Chondrocyte (in vitro differentiated cells): ENCODE measurements at places on chromosomes 16 and 17. TPM values are rescaled to one million over a fixed set of nuclear protein-coding genes. Genes with fewer than 3 reads are reported as not detected.

GRCh38 chr16:86572606-86573005 is 5.7 kb upstream of the FOXL1 start:
- DNase-seq: no peak

DNA sequence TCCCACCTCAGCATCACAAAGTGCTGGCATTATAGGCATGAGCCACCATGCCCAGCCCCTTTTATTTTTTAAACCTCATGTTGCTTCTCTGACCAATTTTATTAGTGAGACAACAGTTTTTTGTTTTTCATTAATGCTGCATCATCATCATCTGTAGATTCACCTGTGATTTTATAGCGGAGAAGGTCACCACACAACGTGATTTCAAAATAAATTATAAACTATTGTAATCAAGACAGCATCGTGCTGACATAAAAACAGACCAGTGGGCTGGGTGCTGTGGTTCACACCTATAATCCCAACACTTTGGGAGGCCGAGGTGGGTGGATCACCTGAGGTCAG is 28.7 kb upstream of the METTL9 start:
- no peak for DNase-seq

DNA sequence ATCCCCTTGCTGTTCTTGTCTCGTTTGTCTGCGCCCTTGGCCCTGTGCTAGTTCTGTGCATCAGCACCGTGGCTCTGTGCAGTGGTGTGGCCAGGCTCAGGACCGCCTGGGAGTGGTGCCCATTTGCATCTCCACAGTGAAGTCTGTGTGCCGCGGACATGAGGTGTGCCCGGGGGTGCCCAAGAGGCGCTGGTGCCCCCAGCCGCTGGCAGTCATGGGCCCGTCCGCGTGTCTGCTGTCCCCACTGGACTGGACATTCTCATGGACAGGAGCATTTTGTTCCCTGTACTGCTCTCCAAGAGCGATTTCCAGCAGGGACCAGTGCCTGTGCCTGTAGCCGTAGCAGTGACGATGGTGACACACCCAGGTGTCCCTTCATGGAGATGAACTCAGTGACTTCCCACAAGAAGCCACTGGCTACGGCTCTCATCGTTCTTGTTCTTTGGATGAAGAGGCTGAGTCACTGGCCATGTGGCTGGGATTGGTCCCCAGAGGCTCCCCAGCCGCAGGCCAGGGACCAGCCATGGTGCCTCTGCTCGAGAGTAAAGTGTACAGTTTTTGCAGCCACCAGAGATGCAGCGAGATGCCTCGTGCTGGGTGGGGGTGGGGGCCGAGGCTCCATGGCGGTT is 13.0 kb upstream of the MC1R start:
- no peak for DNase-seq

Gene DHRS7B
- total RNA-seq: 17.1 to 24.7 TPM (median 20.2 TPM) in 3 replicates

GRCh38 chr17:68327823-68328557 is 36.7 kb downstream of the ARSG start:
- DNase-seq: no peak

Gene EMC6
- 36.2 to 41.8 TPM (median 37.6 TPM) in 3 replicates for total RNA-seq

Gene CCDC200
- not detected in 3 replicates for total RNA-seq

- DNase-seq: no peak
Measured at GRCh38 chr16:8430401-8430800, 159.9 kb downstream of the TMEM114 start.

GRCh38 chr16:62805221-62805857 is 769.1 kb upstream of the CDH8 start:
- DNase-seq: no peak

GRCh38 chr17:77125432-77125901 is 15.3 kb upstream of the SEC14L1 start:
- DNase-seq: no peak

GRCh38 chr17:51434434-51435170 is 174.3 kb downstream of the UTP18 start:
- no peak for DNase-seq

GRCh38 chr17:4768298-4768697 is 3.4 kb upstream of the TM4SF5 start:
- DNase-seq: no peak

- DNase-seq: no peak
Measured at GRCh38 chr17:49132699-49133364, at the start of gene B4GALNT2. TSS of gene B4GALNT2 (plus strand) at chr17:49132769. CDS start at chr17:49132793, 24 bp downstream.

- no peak for DNase-seq
Measured at GRCh38 chr17:80998748-80999535, 7.3 kb downstream of the CHMP6 start.

GRCh38 chr17:64170286-64170685 is 40.3 kb upstream of the ERN1 start:
- no peak for DNase-seq

Gene CCDC78
- total RNA-seq: 1.8 to 3.9 TPM (median 2.5 TPM) in 3 replicates

DNA sequence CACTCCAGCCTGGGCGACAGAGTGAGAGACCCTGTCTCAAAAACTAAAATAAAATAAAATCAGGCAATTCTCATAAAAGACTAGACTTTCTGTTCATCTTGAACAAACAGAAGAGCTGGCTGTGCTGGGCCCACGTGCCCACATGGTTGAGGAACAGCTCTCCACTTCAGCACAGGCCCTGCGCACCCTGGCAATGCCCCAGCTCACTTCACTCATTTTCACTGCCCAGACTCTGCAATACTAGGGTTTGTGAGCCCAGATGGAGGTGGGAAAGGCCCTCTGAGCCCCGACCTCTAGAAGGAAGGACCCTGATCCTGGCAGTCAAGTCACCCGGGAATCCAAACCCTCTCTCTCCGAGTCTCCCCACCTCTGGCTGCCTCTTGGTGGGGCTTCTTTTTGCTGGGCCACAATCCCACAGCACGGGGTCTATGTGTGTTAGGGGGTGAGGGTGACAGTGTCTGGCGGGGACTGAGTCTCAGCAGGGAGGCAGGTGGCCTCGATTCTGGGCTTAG is 14.8 kb downstream of the MYLK3 start:
- no peak for DNase-seq
